Activated CD4-positive, alpha-beta T cell treated with anti-CD3 and anti-CD28 coated beads, Interleukin-2, Interleukin-4, amounts not matched to agents 100 ng/mL and 50 ng/mL, durations not matched to agents 16 hours and 8 hours (primary cell): ENCODE measurements at places on chromosomes 16 and 17.

DNA sequence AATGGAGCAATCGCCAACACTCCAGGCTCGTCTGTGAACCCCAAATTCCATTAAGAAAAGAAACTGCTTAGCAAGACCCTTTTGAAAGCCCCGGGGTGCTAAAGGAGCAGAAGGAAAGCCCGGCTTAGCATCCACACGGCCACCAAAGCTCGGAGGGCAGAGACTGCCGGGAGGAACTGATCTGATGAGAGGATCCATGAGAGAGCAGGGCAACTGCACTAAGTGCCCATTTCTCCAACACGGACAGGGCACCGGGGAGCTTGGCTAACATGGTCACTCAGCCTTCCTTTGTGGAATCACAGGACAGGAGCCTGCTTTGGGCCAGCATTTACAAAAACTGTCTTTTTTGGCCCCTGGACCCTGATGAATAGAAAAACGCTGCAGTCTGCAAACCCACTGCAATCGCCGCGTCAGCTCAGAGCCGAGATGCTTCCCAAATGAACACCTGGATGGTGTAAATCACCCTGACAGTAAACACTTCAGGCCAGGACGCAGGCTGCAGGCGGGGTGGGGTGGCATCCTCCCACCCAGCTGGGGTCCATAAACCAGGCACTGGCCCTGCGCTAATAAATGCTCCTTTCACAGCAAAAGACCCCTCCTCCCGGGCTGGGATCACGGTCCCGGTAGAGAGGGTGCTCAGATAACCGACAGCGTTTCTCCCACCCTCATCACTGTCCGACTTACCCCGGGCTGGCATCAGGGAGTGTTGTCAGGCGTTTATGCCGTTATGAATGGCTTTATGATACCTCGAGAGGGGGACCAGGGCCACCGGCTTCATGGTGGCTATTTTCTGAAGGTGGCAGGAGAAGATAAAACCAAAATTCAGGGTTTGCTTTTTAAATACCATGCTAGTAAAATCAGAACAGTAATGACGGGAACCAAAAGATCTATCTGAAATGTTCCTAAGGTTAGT is 299.5 kb downstream of the IRF8 start:
- no peak for DNase-seq

GRCh38 chr17:8865385-8865784 is 2.1 kb downstream of the PIK3R6 start:
- DNase-seq = no peak

DNA sequence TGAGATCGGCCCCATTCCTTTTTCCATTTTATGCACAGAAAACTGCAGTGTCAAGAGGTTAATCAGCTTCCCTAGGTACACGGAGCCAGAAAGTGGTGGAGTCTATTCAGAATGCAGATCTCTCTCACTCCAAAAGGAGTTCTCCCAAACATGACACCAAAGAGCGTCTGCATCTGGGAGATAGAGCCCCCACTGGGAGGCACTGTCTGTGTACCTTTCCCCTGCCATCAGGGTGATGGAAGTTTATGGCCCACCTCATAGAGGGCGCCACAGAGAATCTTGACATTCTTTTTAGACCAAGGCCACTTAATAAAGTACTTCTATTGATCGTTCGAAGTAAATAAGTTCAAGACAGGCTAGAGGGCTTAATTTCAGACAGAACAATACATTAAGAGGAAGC is 493.7 kb upstream of the ERCC4 start:
- peak; percentile 1 for DNase-seq

GRCh38 chr17:74267987-74268499 is 6.0 kb upstream of the DNAI2 start:
- DNase-seq = no peak

GRCh38 chr17:40548491-40548981 is 16.7 kb downstream of the CCR7 start:
- no peak for DNase-seq

DNA sequence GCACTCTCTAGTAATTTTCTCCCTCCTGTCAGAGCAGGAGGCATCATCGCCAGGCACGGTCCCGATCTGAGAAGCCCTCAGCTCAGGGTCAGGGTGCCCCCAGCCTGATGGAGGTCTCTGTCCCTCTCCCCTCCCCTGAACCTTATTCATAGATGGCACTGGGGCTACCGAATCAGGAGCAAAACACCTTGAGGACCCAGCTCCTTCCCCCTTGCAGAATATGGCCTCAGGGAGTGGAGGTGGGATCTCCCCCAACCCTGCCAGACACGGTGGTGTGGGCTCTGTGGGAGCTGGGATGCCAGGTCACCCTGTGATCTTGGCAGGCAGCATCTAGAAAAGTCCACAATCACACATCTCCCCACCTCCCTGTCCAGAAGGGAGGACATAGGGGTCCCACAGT is 2.5 kb downstream of the CPNE2 start:
- DNase-seq = no peak

DNA sequence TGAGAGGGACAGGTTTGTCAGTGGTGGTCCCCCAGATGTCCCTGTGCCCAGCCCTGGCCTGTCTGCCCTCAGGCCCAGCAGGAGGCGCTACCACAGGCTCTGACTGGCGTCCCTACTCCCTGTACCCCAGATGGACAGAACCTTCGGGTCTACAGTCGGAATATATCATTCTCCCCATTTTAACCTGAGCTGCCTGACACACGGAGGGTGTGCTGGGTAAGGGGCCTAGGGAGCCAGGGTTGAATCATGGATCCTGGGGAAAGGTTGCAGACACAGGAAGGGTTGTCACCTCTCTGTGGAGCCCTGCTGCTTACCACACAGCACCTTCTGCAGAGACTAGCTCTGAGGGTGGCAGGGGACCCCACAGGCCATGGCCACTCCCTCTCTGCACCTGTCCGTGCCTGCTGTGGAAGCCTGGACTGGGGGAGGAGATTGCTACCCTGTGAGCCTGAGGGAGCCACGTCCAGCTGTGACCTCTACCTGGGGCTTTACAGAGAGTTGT is 162.2 kb upstream of the ZNF267 start:
- no peak for DNase-seq

- DNase-seq = peak; percentile 91
Observed at GRCh38 chr16:3443108-3444031, at the start of the genes NAA60 and ZNF597. Gene NAA60 (plus strand): TSS chr16:3443680. CDS start chr16:3476228, 32,548 bp downstream. Gene ZNF597 (minus strand): TSS chr16:3443504. CDS start chr16:3443153, 351 bp downstream.
